ENCODE measurements at places on chromosomes 4 and X.
A peak's percentile ranks its signal among the peaks of the same experiment; 100 is the strongest.

DNA sequence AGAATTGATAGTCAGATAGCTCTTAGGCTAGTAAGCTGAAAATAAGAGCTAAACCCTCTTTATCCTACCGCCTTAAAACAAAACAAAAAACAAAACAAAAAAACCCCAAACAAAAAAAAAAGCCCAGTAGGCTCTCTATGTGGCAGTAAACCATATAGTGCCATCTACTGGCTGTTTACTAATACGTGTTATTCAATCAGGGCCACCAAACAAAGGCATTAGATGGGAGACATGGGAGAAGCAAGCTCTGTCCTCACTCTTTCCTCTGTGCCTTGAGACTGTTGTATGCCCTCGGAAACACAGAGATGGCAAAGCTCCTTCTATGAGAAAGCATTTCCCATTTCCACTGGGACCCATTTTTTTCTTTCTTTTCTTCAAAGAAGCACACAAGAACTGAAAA is 148.8 kb upstream of the MID1 start:
- peak; percentile 45 for DNase-seq

DNA sequence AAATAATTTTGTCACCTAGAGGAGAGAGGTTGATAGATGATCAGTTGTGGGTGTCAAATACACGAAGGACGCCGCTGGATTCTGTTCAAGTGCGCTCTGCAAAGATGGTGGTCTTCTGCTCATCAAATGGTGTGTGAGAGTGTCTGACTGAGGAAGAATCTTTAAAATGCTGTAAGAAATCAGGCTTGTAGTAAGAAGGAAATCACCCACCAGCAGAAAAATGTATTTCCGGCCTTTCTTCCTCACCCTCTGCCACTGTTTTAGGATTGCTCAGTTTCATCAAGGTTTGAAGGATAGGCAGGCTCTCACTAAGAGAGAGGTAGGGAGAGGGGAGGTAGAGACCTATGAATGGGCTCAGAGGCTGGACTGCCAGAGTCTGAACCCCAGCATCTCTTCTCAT is 28.7 kb downstream of the RHOH start:
- DNase-seq: no peak

DNA sequence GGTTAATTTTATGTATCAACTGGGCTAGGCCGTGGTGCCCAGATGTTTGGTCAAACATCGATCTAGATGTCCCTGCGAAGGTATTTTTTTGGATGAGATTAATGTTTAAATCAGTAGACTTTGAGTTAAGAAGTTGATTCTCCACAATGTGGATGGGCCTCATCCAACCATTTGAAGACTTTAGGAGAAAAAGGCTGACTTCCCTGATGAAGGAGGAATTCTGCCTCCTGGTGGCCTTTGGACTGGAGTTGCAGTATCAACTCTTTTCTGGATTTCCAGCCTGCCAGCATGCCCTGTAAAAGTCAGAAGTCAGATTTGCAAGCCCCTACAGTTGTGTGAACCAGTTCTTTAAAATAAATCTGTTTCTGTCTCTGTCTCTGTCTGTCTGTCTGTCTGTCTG is 91.4 kb downstream of the STK32B start:
- DNase-seq: no peak

GRCh38 chr4:5858020-5858769 is 34.7 kb downstream of the CRMP1 start:
- DNase-seq: no peak

- no peak for DNase-seq
Observed at GRCh38 chr4:32472918-32473317, 1752.7 kb downstream of the PCDH7 start.

DNA sequence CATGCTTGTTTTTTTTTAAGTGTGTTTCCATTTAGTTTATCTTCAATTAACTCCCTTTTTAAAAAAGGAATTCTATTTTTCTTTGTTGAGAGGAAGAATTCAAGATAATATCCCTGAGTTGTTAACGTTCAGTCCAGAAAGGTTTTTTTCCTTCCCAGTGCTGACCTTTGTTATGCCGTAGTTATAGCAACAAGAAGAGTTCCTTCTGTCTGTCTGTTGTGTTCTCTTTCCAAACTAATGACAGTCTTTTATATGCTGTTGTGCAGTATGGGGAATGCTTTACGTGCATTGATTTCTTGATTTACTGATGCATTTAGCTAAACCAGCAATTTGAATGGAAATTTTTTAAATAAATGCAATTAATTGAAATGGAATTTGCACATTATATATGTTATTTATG is 6.6 kb upstream of the CXXC4 start:
- DNase-seq: peak; percentile 27

- DNase-seq: no peak
Observed at GRCh38 chr4:158376106-158376840, 145.4 kb upstream of the RXFP1 start.

DNA sequence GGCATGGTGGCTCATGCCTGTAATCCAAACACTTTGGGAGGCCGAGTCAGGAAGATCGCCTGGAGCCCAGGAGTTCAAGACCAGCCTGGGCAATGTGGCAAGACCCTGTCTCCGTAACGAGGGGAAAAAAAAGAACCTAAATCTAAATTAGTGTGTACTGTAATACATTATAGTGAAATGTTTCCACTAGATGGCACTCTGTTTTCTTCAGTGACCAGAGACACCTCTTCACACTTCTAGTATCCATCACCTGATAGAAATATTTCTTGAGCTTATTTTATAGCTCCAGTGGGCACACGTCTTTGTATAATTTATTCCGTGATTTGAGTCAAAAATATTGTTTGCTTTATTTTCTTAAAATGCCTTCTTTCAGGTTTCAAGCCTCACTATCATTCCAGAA is 600.9 kb upstream of the DIPK2B start:
- no peak for DNase-seq

DNA sequence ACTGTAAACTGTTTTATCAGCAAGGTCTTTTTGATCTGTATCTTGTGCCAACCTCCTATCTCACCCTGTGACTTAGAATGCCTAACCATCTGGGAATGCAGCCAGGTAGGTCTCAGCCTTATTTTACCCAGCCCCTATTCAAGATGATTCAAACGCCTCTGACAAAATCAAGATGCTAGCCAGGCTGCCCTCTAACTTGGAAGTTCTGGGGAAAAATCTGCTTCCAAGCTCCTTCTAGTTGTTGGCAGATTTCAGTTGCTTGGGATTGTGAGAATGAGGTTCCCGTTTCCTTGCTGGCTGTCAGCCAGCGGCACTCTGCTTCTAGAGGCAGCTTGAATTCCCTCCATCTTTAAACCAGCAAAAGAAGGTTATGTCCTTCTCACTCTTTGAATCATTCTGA is 34.7 kb downstream of the LUZP4 start:
- DNase-seq: no peak

- peak; percentile 73 for DNase-seq
Observed at GRCh38 chrX:155767051-155767875, 113.9 kb upstream of the VAMP7 start.

GRCh38 chr4:105357258-105357980 is 116.4 kb downstream of the PPA2 start:
- no peak for DNase-seq

GRCh38 chr4:118757761-118758251 is 72.6 kb downstream of the METTL14 start:
- DNase-seq: no peak

DNA sequence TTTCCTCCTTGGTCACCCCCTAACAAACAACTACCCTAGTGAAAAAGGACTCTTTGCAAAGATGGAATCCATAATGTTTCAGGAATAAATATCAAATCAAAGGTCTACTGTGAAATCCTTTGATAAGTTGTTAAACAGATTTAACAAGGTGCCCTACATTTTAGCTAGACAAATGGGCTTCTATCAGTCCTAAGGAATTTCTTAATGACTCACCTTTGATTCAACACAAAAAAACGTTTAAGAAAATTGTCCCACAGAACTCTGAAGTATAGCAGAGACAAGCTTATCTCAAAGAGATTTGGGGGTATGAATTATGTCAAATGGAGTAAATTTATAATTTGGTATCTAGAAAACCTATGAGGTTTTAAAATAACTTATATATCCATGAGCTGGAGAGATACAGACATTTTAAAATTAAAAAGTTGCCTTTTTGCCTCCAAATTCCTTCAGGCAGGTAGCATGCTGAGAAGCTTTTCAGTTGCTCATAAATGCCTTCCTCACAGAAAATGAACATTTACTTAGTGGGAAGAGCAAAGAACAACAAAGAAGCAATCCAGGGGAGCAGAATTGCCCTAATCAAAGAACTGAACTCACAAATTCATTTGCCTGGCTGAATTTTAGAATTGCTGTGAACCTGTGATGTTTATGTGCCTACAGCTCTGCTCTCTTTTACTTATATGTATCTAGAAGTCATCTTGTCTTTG is 649.3 kb downstream of the STPG2 start:
- DNase-seq: no peak

DNA sequence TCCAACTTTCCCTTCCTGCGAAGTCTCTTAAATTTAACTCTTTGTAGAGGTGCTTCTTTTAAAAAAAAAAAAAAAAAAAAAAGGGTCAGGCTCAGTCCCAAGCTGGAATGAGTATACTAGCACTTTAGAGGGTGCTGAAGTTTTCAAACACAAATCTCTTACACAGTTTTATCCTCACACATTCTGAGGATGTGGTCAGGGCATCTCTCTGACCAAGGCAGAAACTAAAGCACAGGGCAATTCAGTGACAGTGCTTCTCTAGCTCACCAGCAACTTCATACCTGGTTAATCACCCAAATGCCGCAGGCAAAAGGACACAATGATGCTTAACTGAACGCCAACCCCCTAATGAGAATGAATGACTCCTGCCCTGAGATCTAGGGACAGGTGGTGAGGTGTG is 9.8 kb upstream of the PGM2 start:
- no peak for DNase-seq

GRCh38 chr4:123043013-123043412 is 120.6 kb upstream of the NUDT6 start:
- no peak for DNase-seq

- no peak for DNase-seq
Observed at GRCh38 chr4:169818063-169818679, 60.4 kb upstream of the HPF1 start.

DNA sequence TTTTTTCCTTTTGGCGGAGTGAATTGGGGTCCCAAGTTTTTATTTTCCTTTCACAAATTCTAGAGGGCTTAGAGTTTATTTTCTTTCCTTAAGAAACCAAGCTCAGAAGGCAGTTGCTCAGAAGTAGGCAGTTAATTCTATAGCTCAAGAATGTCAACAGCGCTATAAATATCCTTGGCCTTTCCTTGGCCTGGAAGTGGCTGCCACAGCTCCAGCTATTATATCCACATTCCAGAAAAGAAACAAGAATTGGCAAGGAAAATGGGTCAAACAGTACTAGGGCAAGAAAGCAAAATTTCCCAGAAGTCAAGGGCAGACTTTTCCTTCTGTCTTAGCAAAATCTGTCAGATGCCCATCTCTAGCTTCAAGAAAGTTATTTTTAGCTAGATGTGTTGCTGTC is 31.0 kb downstream of the SLC10A6 start:
- DNase-seq: no peak

- no peak for DNase-seq
Observed at GRCh38 chr4:92279296-92279695, 24.5 kb upstream of the GRID2 start.

- no peak for DNase-seq
Observed at GRCh38 chr4:26326791-26327190, 6.0 kb downstream of the RBPJ start.

- no peak for DNase-seq
Observed at GRCh38 chrX:49725923-49726904, 30.4 kb upstream of the PAGE1 start.

- DNase-seq: no peak
Observed at GRCh38 chr4:106264331-106264728, 51.7 kb downstream of the TBCK start.

DNA sequence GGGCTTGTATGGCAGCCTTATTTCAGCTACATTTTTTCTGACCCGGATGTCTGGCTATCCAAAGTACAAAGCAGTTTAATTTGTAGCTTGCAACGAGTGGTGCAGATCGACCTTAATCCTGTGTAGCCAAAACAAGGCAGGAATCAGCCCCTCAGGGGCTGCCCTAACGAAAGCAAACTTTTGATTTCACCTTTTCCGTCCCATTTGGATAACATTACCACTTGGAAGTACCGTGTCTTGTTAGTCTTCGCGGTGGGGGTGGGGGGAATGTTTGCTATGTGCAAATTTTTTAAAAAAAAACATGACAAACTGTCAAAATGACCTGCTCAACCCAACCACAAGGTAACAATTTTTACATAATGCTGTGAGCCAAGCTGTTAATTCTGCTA is 766 bp upstream of the DNAJB14 start:
- peak; percentile 20 for DNase-seq

DNA sequence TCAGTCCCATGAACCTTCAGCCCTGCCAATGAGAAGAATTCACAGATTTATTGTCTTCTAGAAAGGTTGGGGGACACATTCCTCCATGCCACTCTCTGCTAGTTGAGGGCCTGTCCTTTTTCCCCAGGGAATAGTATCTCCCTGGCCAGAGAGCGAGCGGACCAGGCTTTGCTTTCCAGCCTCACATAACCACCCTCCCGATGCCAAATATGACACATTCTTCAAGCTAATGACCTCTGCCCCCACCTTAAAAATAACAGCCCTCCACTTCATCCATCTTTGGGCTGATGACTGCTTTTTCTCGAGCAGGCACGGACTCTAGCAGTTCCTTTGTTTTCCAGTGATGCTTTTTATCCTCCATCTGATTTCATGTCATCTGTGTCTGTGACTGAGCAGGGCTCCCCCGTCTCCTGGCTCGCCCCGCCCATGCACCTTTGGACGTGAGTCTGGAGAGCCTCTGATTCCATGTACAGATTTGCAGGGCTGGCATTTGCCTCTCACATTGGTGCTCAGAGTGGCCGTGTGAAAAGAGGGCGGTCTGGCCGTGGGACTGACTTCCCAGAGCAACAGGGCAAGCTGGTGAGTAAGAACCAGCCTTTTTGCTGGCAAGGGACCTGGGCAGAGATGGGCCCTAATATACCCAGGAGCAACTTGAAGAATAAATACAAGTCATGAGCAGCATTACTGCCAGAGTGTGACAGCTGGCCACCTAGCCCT is 279.8 kb downstream of the BCOR start:
- no peak for DNase-seq

DNA sequence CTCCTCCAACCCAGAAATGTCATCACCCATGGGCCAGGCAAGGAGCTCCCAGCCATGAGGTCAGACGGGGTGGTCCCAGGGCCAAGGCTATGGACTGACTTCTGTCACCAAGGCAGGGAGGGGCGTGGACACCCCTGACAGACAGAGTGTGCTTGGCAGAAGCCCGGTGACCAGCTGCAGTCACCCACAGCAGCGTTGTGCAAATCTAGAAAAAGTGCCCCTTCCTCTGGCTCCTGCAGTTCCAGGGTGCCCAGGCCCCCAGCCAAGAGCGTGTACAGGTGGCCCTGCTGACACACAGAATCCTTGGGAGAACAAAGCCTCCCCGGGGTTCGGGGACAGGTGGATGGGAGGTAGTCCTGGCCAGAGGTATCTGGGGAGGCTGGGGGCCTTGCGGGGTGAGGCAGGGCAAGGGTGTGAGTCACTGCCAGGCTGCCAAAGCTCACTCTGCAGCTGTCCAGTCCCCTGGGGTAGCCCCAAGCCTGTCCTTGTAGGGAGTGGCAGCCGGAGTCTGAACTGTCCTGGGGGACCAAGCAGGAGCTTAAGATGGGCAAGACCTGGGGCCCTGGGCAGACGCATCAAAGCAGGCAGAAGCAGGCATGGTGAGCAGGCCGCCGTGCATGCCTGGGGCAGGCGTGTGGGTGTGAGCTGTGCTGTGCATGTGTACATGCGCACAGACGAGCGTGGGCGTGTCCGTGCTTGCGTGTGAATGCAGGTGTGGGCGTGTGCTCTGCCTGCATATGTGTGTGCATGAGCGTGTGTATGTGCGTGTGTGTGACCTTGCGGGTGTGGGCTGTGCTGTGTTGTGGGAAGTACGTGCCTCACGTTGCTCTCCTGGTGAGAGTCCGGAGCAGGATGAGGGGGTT is 3.3 kb downstream of the MYL5 start:
- no peak for DNase-seq

Measured in NCI-H1436 (cell line).